ENCODE measurements at places on chromosomes 11 and 22.

DNA sequence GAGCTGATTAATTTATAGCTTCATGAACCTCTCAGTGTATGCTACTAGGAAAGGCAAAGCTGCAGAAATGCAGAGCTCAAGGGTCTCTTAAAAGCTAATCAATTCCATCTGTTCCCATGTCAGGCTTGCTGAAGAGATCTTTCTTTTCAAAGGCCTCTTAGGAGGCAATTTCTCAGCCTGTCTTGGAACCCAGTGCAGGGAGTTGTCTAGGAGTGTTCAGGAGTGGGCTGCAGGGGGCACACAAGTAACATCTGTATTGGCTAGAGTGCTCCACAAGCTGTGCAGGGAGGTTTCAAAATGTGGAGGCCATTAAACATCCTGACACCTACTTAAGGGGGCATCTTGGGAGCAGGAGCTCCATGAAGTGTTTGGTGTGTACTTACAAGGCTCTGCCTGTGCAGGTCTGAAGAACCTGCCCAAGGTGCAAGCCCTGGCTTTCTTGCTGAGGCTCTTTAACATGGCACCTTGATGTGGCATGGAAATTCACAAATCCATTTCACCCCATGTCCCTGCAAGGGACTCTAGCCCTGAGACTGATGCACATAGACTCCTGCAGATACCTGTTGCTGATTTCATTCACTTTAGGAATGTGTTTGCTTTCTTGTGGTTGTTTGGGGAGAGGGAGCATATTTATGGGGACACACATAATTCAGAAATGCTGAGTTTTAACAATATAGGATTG, 134.7 kb downstream of the ME3 start:
- DNase-seq, result no peak

- no peak for DNase-seq
Observed at GRCh38 chr22:24588757-24589481, 4.0 kb downstream of the LRRC75B start.

DNA sequence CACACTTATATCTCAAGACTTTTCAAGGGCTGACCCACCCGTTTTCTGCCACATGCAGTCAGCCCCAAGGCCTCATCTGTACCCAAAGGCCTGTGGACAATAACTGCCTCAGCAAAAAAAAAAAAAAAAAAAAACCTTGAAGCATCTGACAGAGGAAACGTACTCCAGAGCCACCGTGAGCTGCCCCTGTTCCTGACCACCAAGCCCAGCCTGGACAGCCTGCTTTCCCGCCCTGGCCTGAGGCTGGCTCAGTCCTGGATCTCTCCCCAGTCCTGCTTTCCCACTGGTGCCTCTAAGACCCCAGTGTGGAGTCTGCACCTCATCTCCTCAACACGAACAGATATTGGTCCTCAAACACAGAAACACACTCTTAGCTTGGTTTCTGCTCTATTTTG, 66.5 kb downstream of the SLC35F2 start:
- no peak for DNase-seq

GRCh38 chr11:66728038-66728692, 851 bp downstream of the SPTBN2 start:
- DNase-seq, result no peak

DNA sequence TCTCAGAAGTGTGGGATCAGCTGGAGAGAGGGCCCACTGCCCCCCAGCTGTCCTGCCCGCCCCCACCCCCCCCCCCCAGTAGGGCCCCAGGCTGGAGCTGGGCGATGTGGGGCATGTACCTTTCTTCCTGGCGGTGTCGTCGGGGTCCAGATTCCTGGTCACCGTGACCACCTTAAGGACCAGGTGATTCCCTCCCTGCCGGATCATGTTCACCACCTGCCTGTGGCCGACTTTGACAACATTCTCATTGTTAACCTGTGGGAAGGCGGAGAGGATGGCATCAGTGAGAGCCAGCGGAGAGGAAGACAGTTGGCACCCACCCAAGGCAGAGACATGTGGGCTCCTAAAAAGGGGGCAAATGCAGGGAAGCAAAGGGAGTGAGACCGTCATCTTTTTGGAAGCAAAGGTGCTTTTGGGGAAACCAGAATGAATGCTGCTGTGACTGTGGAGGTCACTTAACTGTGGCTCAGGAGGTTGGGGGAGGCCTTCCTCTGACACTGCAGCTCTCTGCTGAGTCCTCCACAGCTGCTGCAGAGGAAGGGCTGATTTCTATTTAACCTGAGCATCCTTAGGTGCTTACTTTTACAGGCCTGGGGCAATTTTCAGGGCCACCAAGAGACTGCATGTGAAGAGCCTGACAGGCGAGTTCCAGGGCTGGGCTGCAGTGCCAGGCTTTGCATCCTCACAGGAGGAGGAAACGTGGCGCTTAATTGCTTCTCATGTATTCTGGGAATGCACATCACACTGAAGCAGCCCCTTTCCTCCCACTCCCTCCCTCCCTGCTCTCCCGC, 104.5 kb downstream of the CTTN start:
- DNase-seq, result no peak
